ENCODE measurements at places on chromosomes 3 and 15. TPM values are rescaled to one million over a fixed set of nuclear protein-coding genes. Genes with fewer than 3 reads are reported as not detected.

DNAH12 gene
- not detected for polyA plus RNA-seq

SEMA3G gene
- not detected for polyA plus RNA-seq

CYP1A2 gene
- polyA plus RNA-seq, result not detected

LMLN gene
- polyA plus RNA-seq, result 2.4 TPM

CCDC13 gene
- polyA plus RNA-seq, result 0.33 TPM

- no peaks in the 10 kb centered on the region for H3K36me3 ChIP-seq
- H3K27ac ChIP-seq, result no peak overlapping the region
- no peak overlapping the region for H3K4me3 ChIP-seq
These were observed 7.8 kb upstream of the RAD18 start for GRCh38 chr3:8970971-8971589.

DNA sequence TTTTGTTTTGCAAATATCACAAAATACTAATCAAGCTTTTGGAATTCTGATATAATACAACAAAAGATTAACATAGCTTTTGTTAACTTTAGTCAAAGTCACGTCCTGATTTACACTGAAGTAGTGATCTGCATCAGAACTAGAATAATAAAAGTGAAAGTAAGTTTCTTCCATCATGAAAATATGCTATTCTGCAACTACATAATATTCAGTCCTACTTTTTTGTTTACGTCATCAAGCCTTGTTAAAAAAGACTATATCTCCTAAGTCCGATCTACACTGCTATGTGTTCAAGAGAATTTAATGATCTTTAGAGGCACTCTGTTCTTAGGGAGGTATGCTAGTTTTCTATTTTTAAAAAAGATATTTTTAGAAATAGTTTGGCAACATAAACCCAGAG lies 330.1 kb downstream of the ARPP21 start:
- no peak overlapping the region for H3K4me3 ChIP-seq
- H3K36me3 ChIP-seq, result no peaks in the 10 kb centered on the region
- DNase-seq, result no peak
- H3K27ac ChIP-seq, result no peak overlapping the region

- no peaks in the 10 kb centered on the region for H3K27me3 ChIP-seq
- H3K36me3 ChIP-seq, result no peaks in the 10 kb centered on the region
- no peak overlapping the region for H3K4me3 ChIP-seq
- H3K27ac ChIP-seq, result peak overlapping the region; percentile 12
- H3K4me1 ChIP-seq, result no peaks in the 10 kb centered on the region
These were observed 360.0 kb upstream of the PROK2 start for GRCh38 chr3:72144773-72145505.

DNA sequence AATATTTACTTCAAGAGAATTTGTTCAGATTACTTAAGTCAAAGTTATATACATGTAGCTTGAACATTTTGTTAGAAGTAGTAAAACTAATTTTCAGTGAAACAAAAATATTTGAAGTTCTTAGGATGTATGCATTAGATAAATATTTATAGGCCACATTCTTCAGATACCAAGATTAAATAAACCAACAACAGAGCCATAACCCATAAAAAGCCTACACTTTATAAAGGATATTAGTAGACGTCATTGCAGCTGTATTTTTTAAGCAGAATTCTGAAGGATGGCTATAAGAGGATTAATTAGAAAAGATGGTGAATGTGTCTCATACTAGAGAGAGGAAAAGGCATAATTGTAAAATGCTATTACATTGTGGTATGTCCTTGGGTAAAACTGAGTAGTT lies 449.7 kb upstream of the ALCAM start:
- no peaks in the 10 kb centered on the region for H3K27me3 ChIP-seq
- no peak overlapping the region for H3K4me3 ChIP-seq
- no peak for DNase-seq
- no peak overlapping the region for H3K27ac ChIP-seq

GRCh38 chr3:63727233-63727632 lies 74.8 kb downstream of the SNTN start:
- no peaks in the 10 kb centered on the region for H3K4me1 ChIP-seq
- no peak overlapping the region for H3K27ac ChIP-seq
- H3K27me3 ChIP-seq, result no peaks in the 10 kb centered on the region
- DNase-seq, result no peak
- no peak overlapping the region for H3K4me3 ChIP-seq
- H3K36me3 ChIP-seq, result no peaks in the 10 kb centered on the region

DNA sequence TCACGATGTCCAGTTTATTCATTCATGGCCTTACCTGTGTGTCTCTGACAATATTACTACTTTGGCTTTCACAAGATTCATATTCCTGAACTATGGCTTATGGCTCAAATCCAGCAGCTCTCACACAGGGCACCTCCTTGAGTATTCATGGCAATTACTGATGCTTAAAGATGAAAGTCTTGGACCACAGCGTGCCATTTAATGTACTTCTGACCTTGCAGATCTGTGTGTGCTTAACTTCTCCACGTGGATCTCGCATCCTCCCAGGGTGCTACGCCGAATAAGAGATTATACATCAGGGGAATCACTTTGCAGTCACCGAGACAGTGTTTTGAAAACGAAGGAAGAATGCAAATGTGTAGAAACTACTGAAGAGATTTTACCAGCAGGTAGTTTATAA lies 147.5 kb downstream of the TNIK start:
- no peak overlapping the region for H3K27ac ChIP-seq
- no peaks in the 10 kb centered on the region for H3K36me3 ChIP-seq
- H3K27me3 ChIP-seq, result no peaks in the 10 kb centered on the region
- no peak for DNase-seq
- H3K4me1 ChIP-seq, result peaks cover 21% of the 10 kb centered on the region

GRCh38 chr3:155656466-155656865 lies 88.4 kb downstream of the PLCH1 start:
- H3K27ac ChIP-seq, result no peak overlapping the region
- no peaks in the 10 kb centered on the region for H3K36me3 ChIP-seq
- DNase-seq, result no peak
- no peaks in the 10 kb centered on the region for H3K4me1 ChIP-seq
- H3K4me3 ChIP-seq, result no peak overlapping the region

DNA sequence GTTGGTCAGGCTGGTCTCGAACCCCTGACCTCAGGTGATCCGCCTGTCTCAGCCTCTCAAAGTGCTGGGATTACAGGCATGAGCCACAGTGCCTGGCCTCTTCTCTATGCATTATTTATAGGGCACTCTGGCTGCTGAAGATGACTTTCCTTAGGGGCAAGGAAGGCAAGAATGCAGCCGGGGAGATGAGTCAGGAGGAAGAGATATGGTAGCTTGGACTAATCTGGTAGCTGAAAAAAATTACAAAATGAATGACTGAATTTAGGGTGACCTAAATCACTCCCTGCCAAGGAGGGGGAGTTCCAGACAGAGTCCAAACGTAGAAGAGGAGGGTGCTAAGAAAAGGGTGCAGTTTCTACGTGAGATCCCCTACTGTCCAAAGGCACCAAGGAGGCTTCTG lies 14.2 kb downstream of the RHCG start:
- DNase-seq, result no peak
- H3K4me3 ChIP-seq, result no peak overlapping the region
- H3K27ac ChIP-seq, result no peak overlapping the region
- no peaks in the 10 kb centered on the region for H3K36me3 ChIP-seq
- no peaks in the 10 kb centered on the region for H3K4me1 ChIP-seq
- H3K27me3 ChIP-seq, result peaks cover 8% of the 10 kb centered on the region

DNA sequence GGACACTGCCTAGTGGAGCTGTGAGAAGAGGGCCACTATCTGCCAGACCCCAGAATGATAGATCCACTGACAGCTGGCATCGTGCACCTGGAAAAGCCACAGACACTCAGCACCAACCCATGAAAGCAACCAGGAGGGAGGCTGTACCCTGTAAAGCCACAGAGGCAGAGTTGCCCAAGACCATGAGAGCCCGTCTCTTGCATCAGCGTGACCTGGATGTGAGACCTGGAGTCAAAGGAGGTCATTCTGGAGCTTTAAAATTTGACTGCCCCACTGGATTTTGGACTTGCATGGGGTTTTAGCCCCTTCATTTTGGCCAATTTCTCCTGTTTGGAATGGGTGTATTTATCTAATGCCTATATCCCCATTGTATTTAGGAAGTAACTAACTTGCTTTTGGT lies 83.5 kb upstream of the P3H2 start:
- H3K36me3 ChIP-seq, result no peaks in the 10 kb centered on the region
- no peak for DNase-seq
- H3K27ac ChIP-seq, result no peak overlapping the region
- H3K4me3 ChIP-seq, result no peak overlapping the region
- no peaks in the 10 kb centered on the region for H3K4me1 ChIP-seq

GRCh38 chr15:37638691-37639090 lies 295.7 kb upstream of the TMCO5A start:
- H3K4me3 ChIP-seq, result no peak overlapping the region
- no peak overlapping the region for H3K27ac ChIP-seq
- H3K36me3 ChIP-seq, result no peaks in the 10 kb centered on the region
- no peak for DNase-seq

DNA sequence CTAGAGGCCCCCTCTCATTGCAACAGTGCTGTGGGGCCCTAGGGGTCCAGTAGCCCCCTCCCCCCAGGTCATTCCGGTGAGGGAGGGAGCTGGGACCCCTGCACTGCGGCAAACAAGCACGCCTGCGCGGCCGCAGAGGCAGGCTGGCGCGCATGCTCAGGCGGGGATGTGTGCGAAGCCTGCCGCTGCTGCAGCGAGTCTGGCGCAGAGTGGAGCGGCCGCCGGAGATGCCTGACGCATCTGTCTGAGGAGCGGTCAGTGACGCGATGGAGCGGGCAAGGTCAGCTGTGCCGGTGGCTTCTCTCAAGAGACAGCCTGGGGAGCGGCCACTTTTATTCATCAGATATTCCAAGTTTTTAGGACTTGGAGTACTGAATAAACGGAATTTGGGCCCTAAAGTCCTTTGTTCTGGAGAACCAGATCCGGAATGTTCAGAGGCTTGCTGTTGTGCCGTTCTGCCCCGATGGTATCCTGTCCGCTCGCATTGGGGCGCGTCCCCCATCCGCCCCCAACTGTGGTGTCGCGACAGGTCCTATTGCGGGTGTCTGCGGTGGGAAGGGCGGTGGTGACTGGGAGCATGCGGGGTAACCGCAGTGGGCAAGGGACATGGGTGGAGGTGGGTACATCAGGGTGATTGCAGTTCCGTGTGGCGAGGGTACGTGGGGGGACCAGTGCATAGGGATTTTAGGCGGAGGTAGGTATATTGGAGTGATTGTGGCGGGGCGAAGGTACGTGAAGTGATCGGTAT lies at the start of the genes SNRPN and SNURF:
SNRPN (plus strand) TSS at position 205 of the 748 bp plus-strand sequence. CDS start 19,467 bp downstream, outside the sequence.
SNURF (plus strand) TSS at position 205 of the 748 bp plus-strand sequence; CDS start at position 267, 62 bp downstream.
- peak; percentile 65 for DNase-seq
- peaks cover 12% of the 10 kb centered on the region for H3K4me1 ChIP-seq
- no peaks in the 10 kb centered on the region for H3K36me3 ChIP-seq
- peak within 1 kb of the TSS; percentile 87 for H3K4me3 ChIP-seq

GRCh38 chr15:63655683-63656372 lies 58.6 kb downstream of the FBXL22 start:
- no peak overlapping the region for H3K4me3 ChIP-seq
- peaks cover 53% of the 10 kb centered on the region for H3K36me3 ChIP-seq
- no peak overlapping the region for H3K27ac ChIP-seq
- DNase-seq, result no peak
- no peaks in the 10 kb centered on the region for H3K4me1 ChIP-seq

- no peaks in the 10 kb centered on the region for H3K27me3 ChIP-seq
- peak; percentile 23 for DNase-seq
- peaks cover 15% of the 10 kb centered on the region for H3K4me1 ChIP-seq
- no peak overlapping the region for H3K4me3 ChIP-seq
These were observed 9.8 kb downstream of the CCR4 start for GRCh38 chr3:32961189-32961715.

DNA sequence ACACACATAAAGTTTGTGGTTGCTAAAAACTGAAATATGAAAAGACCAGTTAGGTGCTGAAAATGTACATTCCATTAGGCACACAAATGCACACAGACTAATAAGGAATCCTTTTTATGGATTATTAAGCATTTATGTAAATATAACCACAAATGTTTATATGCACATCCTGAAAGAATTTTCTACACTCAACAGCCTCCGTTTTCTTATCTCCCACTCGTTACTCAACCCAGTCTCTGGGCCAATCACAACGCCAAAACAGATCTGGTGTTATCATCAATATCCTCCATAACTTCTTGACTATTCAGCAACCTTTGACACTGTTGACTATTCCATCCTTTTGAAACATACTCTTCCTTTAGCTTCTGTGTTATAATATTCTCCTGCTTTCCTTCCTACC lies 136.4 kb downstream of the ATP8B4 start:
- DNase-seq, result no peak
- H3K27me3 ChIP-seq, result no peaks in the 10 kb centered on the region
- no peaks in the 10 kb centered on the region for H3K4me1 ChIP-seq
- no peaks in the 10 kb centered on the region for H3K36me3 ChIP-seq
- H3K27ac ChIP-seq, result no peak overlapping the region

GRCh38 chr3:126474498-126475412 lies 936 bp downstream of the ZXDC start:
- H3K36me3 ChIP-seq, result peaks cover 18% of the 10 kb centered on the region
- H3K4me3 ChIP-seq, result peak overlapping the region; percentile 69
- H3K27ac ChIP-seq, result peak overlapping the region; percentile 64
- H3K4me1 ChIP-seq, result peaks cover 41% of the 10 kb centered on the region
- H3K27me3 ChIP-seq, result no peaks in the 10 kb centered on the region
- peak; percentile 15 for DNase-seq

- no peaks in the 10 kb centered on the region for H3K36me3 ChIP-seq
- peaks cover 11% of the 10 kb centered on the region for H3K4me1 ChIP-seq
- no peak overlapping the region for H3K4me3 ChIP-seq
- no peaks in the 10 kb centered on the region for H3K27me3 ChIP-seq
These were observed 111.0 kb upstream of the TGFBR2 start for GRCh38 chr3:30495172-30496065.

GRCh38 chr15:67707520-67708283 lies 117.6 kb upstream of the SKOR1 start:
- no peak overlapping the region for H3K4me3 ChIP-seq
- no peak for DNase-seq
- H3K36me3 ChIP-seq, result no peaks in the 10 kb centered on the region
- no peaks in the 10 kb centered on the region for H3K4me1 ChIP-seq
- H3K27ac ChIP-seq, result no peak overlapping the region
- H3K27me3 ChIP-seq, result no peaks in the 10 kb centered on the region

DNA sequence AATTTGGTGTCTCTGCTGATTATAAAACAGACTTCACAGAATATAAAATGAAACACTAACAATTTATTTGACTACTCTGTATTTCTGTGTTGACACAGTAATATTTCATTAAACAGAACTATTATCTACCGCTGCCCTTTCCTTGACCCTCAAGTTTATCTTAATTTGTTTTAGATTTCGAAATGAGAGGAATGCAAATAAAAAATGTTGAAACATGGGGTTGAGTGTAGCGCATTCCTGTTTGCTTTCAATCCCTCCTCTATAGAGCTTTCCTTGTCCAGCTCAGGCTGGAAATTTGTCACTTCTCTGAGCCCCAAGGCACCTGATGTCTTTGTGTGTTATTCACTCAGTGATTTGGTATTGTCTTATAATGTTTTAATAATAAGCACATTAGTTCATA lies 550.2 kb downstream of the ZBBX start:
- H3K36me3 ChIP-seq, result no peaks in the 10 kb centered on the region
- no peak overlapping the region for H3K27ac ChIP-seq
- no peak for DNase-seq
- no peaks in the 10 kb centered on the region for H3K4me1 ChIP-seq
- H3K27me3 ChIP-seq, result no peaks in the 10 kb centered on the region
- no peak overlapping the region for H3K4me3 ChIP-seq

GRCh38 chr3:38232701-38233100 lies 32.9 kb upstream of the SLC22A13 start:
- H3K4me1 ChIP-seq, result no peaks in the 10 kb centered on the region
- no peaks in the 10 kb centered on the region for H3K27me3 ChIP-seq
- H3K36me3 ChIP-seq, result peaks cover 20% of the 10 kb centered on the region
- no peak overlapping the region for H3K4me3 ChIP-seq
- no peak overlapping the region for H3K27ac ChIP-seq
